ENCODE measurements at places on chromosomes 7 and 10. TPM values are rescaled to one million over a fixed set of nuclear protein-coding genes. Genes with fewer than 3 reads are reported as not detected.
A peak's percentile ranks its signal among the peaks of the same experiment; 100 is the strongest.

DNA sequence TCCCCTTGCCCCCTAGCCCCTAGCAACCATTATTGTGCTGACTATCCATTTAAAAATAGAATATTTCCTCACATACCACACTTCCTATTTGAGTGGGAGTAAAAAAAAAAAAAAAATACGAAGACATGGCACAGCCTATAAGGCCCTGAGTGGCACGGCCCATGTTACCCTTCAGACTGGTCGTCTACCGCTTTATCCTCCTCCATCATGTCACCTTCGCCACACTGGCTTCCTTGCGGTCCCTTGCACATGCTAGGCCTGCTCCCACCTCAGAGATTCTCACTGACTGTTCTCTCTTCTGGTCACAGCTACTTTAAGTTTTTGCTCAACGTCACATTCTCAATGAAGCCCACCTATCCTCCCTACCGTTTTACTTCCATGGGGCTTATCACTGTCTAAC, 130.3 kb downstream of the ATE1 start:
- DNase-seq, result no peak
- H3K4me1 ChIP-seq, result no peaks in the 10 kb centered on the region
- no peak overlapping the region for H3K4me3 ChIP-seq
- no peak overlapping the region for H3K27ac ChIP-seq

GRCh38 chr7:69166979-69167516, 431.2 kb upstream of the AUTS2 start:
- H3K27ac ChIP-seq, result no peak overlapping the region
- no peak for DNase-seq
- no peak overlapping the region for H3K4me3 ChIP-seq
- no peaks in the 10 kb centered on the region for H3K27me3 ChIP-seq
- no peaks in the 10 kb centered on the region for H3K4me1 ChIP-seq

DNA sequence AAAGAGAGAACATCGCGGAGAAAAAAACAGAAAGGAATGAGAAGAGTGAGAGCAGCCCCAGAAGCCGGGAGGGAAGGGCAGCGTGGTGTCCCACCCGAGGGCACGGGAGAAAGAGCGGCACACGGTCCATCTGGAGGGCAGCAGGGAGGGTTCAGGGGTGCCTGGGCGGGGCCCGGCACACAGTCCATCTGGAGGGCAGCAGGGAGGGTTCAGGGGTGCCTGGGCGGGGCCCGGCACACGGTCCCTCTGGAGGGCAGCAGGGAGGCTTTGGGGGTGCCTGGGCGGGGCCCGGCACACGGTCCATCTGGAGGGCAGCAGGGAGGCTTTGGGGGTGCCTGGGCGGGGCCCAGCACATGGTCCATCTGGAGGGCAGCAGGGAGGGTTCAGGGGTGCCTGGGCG, 172.4 kb downstream of the ZMYND11 start:
- H3K27me3 ChIP-seq, result no peaks in the 10 kb centered on the region
- H3K27ac ChIP-seq, result no peak overlapping the region
- H3K4me3 ChIP-seq, result no peak overlapping the region
- peaks cover 15% of the 10 kb centered on the region for H3K4me1 ChIP-seq
- H3K36me3 ChIP-seq, result peaks cover 52% of the 10 kb centered on the region

FKBP9 gene
- 75.2 TPM for polyA plus RNA-seq

NFE2L3 gene
- 12.5 TPM for polyA plus RNA-seq

DNA sequence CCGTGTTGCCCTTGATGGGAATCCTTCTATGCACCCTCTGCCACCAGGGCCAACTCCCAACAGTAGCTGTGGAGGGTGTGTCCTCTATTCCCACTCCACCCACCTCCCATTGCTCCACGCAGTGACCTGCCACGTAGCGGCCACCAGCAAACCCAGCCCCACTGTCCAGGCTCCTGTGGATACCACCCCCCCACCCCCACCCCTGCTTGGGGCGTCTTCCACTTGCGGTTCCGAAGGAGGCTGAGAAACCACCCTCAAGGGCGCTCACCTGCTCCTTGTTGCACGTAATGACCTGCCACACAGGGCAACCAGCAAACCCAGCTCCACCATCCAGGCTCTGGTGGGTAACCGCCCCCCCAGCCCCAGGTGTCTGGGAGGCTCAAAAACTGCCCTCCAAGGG, 72.0 kb downstream of the DIP2C start:
- DNase-seq, result no peak
- H3K4me1 ChIP-seq, result peaks cover 80% of the 10 kb centered on the region
- H3K4me3 ChIP-seq, result no peak overlapping the region

PDE6C gene
- 3.5 TPM for polyA plus RNA-seq

OPN1SW gene
- polyA plus RNA-seq, result 2.3 TPM

ITGA8 gene
- polyA plus RNA-seq, result 4.7 TPM

DNA sequence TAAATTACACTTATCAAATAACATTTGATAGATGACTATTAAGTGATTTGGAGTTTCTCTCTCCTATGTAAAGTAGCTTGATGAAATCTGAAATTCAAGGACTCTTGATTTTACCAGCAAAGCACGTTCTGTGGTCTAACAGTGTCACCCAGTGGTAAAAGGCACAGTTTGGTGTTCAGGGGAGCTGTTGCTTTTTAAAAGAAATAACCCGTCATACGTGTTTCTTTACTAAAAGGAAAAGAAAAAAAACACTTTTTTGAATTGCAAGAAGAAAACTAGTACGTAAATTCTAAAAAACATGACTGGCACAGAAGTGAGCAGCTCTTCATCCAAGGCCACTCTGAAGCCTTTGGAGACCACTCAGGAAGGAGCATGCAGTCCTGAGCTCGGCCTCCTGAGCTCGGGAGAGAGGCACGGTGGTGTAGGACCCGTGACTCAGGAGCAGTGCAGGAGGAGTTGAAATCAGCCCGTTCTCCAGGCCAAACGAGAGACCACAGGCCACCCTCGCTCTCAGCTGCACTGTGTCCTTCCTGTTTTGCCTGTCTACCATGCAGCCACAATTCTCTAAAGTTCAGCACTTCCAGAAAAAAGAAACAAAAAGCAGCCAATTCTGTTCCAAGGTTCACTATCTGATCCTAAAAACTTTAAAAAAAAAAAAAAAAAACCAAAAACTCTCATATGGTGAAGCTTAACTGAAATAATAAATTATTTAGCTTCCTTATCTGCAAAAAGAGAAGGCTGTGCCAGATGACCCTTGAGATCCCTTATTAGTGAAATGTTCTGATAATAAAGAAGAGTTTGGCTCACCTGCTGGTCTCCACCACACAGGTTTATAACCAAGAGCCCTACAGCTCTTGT, 212.6 kb upstream of the FRMD4A start:
- H3K36me3 ChIP-seq, result peaks cover 6% of the 10 kb centered on the region
- no peaks in the 10 kb centered on the region for H3K27me3 ChIP-seq
- H3K4me3 ChIP-seq, result no peak overlapping the region
- H3K27ac ChIP-seq, result no peak overlapping the region
- DNase-seq, result peak; percentile 31
- H3K4me1 ChIP-seq, result peaks cover 26% of the 10 kb centered on the region

DNA sequence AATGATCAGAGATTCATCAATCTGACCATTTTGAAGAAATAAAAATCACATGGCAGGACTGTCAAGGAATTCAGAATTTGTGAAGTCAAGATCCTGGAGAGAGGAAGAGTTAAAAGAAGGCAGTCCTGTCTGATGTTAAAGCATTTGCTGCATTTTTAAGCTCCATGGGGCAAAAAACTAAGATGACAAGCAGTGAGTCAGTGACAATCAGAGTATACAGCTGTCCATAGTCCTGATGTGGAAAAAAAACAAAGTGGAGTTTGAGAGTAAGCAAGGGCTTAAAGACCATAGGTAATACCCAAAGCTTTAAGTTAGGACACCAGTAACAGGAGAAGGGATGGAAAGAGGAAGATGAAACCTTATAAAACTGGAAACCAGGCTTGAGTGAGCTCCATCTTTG, 412.7 kb upstream of the ANKRD30A start:
- no peaks in the 10 kb centered on the region for H3K4me1 ChIP-seq
- no peak overlapping the region for H3K27ac ChIP-seq
- H3K36me3 ChIP-seq, result no peaks in the 10 kb centered on the region
- H3K27me3 ChIP-seq, result no peaks in the 10 kb centered on the region

GRCh38 chr7:54141576-54141975, 400.6 kb upstream of the VSTM2A start:
- no peaks in the 10 kb centered on the region for H3K36me3 ChIP-seq
- no peak overlapping the region for H3K27ac ChIP-seq
- no peaks in the 10 kb centered on the region for H3K27me3 ChIP-seq
- H3K4me1 ChIP-seq, result no peaks in the 10 kb centered on the region
- no peak overlapping the region for H3K4me3 ChIP-seq

CALCR gene
- 1.1 TPM for polyA plus RNA-seq

- H3K27me3 ChIP-seq, result peaks cover 3% of the 10 kb centered on the region
- H3K4me3 ChIP-seq, result no peak overlapping the region
- H3K27ac ChIP-seq, result no peak overlapping the region
- peaks cover 14% of the 10 kb centered on the region for H3K36me3 ChIP-seq
These were observed 97.7 kb downstream of the PRKAG2 start for GRCh38 chr7:151779255-151779654.

DNA sequence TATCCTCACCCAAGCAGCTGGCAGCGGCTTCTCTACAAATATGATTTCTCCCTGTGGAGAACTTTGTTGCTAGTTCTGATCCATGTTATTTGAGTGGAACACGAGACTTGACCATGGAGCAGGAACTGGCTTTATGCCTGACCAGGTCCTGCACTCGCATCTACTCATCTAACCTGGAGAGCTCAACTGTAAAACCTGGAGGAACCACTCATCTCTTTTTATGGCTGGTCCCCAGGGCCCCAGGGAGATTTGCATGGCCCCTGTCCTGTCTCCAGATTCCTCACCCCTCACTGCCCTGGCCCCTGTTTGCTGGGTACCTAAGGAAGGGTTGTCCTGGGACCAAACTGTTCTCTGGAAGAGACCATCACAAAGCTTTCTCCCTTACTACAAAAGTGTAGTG, 16.0 kb downstream of the TCAF1 start:
- H3K36me3 ChIP-seq, result no peaks in the 10 kb centered on the region
- H3K4me3 ChIP-seq, result no peak overlapping the region
- no peaks in the 10 kb centered on the region for H3K27me3 ChIP-seq
- DNase-seq, result no peak
- peaks cover 15% of the 10 kb centered on the region for H3K4me1 ChIP-seq
